SK-MEL-5 (cell line): ENCODE measurements at places on chromosomes 2 and 18.
A peak's percentile ranks its signal among the peaks of the same experiment; 100 is the strongest.

- DNase-seq: no peak
Measured at GRCh38 chr18:35030277-35030989, 10.8 kb upstream of the MAPRE2 start.

DNA sequence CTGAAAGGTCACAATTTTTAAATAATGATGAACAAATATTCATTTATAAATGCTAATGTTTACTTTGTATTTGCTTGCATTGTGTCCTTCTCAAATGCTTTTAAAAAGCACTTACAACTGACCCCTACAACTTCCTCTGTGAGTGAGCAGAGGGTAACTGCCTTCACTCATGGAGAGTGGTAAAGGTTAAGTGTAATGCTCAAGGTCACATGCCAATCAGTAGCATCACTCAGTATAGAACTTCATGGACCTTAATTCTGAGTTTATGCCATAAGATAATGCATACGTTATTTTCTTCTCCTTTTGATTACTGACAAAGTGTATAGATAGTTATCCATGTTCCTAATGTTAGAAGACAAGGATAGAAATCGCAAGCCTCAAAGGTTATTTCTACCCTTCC, 91.8 kb upstream of the SERTAD2 start:
- DNase-seq: peak; percentile 49

- peak; percentile 70 for DNase-seq
Measured at GRCh38 chr2:210072922-210073509, 70.6 kb downstream of the RPE start.

DNA sequence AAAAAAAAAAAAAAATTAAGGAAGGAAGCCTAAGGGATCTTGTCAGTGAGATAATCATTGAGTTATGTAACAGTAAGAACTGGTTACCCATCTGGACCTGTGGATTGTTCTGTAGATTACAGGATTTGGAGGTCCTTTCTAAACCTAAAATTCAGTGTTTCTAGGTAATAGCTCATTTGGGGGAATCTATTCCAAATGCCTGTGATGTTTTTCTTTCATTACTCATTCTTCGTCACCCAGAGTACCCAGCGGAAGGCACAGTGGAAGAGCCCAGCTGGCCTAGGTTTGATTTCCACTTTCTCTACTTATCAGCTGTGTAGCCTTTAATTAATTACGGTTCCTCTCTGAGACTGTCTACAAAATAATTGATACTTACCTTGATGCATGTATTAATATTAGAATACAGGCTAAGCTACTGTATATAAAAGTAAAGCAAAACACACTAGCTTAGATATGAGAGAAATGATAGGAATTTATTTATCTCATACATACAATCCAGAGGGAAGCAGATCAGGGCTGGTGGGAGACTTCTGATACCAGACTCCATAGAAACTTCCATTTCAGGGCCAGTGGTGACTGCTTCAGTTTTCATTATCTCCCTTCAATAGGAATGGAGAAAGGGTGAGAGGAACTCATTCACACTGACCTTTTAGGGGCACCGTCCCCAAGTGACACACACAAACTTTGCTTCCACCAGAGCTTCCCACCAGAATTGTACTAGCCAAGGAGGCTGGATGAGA, 115.8 kb upstream of the NOSTRIN start:
- no peak for DNase-seq

DNA sequence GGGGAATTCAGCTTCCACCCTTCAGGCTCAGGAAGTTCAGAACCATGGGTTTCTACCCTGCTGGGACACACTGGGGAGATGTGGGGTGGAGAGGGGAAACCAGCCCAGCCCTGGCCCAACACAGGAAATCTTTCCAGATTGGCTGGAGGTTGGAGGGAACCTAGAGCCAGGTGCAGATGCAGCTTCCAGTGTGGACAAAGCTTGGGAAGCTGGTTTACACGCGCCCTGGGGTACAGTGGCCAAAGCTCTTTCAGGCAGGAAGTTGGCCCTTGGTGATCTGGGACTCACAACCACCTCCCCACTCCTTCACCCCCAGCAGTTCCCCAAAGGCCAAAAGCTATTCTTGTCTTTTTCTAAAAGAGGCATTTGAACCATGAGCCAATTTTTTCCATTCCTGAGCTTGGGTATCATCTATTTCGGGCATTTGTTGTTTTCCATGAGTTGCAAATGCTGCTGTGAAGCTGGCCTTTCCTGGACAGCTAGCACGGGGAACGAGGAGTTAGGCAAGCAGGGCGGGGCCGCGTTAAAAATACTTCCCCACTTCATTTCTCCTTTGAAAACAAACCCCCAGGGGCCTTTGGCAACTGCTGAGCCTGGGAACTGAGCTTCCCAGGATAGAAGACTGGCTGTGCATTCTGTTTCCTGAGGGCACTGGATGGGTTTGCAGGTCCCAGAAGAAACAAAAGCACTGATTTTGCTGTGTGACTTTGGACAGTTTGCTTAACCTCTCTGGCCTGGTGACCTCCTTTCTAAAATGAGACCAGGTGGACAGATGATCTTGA, 3.1 kb upstream of the ARID5A start:
- peak; percentile 80 for DNase-seq

DNA sequence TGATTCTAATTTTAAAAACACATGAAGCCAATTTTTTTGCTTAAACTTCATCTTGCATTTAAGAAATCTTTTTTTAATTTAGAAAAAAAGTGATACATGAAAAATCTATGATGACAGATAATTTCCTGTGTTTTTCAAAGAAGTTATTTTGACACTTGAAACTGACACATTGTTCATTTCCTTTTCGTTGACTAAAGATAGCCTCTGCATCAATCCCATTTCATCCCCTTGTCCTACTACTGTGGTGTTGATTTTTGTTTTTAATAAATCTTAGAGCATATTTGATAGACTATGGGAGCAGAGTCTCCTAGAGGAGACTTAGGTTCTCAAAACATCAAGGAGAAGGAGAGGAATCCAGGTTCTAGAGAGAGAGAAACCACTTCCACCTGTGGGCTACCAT, 70.9 kb downstream of the ACVR1C start:
- no peak for DNase-seq

GRCh38 chr2:69309351-69310110, 77.5 kb downstream of the GFPT1 start:
- peak; percentile 47 for DNase-seq

DNA sequence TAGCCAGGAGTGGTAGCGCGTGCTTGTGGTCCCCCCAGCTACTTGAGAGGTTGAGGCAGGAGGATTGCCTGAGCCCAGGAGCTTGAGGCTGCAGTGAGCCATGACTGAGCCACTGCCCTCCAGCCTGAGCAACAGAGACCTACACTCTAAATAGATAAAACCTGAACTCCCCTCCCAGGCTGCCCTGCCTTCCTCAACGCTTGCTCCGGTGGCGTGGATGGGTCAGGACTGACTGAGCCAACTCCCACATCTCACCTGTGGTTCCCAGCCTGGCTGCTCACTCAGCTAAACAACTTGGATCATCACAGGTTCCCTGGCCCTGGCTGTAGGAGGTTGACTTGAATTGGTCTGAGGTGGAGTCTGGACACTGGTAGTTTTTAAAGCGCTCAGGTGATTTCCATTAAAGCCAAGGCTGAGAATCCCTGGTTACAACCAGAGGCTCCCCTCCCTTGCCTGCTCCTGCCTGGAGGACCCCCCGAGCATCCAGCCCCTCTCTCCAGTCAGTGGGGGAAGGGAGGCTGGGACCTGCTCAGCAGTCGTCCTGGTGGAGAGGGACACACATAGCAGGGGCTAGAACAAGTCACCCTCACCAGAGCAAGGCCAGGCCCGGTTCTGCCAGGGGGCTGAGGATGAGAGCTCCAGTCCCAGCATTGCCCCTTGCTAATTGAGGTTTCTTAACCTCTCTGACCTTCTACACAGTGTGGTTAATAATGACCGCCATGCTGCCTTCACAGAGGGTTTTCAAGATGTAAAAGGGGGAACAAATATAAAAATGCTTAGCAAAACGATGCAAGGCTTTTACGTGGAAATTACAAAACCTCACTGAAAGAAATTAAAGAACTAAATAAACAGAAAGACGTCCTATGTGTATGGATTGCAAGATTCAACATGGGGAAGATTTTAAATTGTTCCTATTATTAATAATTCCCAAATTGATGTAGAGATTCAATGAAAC, 46.9 kb upstream of the TAF1B start:
- DNase-seq: no peak

DNA sequence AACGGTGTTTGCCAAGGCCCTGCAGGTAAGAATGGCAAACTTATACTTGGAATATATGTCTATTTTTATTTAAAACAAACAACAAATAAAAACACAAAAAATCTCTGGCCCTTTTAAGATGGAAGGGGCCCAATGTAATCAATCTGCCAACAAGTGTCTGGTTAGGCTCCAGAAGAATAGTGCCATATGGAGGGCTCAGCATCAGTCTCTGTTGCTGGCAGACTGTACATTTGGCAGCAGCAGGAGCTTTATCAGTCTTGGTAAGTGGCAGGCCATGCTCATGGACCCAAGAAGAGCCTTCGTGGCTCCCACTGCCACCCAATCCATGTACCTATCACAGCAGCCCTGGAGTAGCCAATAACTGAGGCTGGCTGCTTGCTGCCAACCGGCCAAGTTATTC, 101.1 kb downstream of the GALNT3 start:
- DNase-seq: no peak

DNA sequence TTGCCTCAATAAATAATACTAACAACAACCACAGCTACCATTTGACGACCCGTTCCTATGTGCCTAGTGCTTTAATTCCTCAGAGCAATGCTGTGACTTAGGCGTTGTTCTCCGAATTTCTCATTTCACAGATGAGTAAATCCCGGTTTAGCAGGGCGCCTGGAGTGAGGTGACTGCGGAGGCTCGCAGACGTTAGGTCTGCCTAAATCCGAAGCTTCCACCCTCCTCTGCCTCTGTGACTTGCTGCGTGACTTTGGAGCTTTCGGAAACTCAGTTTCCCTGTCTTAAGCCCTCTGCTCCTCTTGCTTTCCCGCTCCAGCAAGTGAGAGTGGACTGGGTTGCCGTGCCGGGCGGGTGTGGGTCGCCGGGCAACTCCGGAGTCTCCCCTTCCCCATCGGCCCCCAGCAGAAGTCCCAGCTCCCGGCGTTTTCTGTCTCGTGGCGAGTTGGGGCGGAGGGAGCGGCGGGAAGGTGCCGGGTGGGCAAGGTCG, 711 bp upstream of the ATOH8 start:
- no peak for DNase-seq

DNA sequence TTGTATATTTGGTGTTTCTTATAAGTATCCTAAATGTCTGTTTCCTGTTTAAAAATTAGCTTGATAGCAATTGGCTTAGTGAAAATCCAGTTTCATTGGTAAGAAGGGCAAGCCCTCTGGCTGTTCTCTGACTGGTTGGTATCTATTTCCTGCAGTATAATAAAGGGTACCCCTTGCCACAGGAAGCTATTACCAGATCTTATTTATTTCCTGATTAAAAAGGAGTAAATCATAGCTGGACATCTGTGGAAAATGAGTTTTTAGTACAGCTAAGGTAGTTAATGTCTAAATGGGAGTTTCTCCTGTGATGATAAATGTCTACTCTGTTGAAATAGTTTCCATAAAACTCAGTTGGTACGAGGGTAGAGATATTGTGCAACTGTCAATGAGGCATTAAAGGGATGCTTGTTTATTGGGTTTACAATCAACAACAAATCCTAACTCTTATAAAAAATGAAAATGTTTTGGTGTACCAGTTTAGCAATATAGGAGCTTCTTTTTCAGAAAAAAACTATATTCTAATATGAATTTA, 58.7 kb downstream of the FASTKD2 start:
- no peak for DNase-seq

GRCh38 chr18:36314754-36315153, 17.2 kb downstream of the FHOD3 start:
- DNase-seq: no peak

GRCh38 chr2:158712791-158713522, 82.2 kb upstream of the DAPL1 start:
- DNase-seq: no peak

- DNase-seq: peak; percentile 26
Measured at GRCh38 chr2:241540771-241541561, 17.6 kb upstream of the BOK start.

DNA sequence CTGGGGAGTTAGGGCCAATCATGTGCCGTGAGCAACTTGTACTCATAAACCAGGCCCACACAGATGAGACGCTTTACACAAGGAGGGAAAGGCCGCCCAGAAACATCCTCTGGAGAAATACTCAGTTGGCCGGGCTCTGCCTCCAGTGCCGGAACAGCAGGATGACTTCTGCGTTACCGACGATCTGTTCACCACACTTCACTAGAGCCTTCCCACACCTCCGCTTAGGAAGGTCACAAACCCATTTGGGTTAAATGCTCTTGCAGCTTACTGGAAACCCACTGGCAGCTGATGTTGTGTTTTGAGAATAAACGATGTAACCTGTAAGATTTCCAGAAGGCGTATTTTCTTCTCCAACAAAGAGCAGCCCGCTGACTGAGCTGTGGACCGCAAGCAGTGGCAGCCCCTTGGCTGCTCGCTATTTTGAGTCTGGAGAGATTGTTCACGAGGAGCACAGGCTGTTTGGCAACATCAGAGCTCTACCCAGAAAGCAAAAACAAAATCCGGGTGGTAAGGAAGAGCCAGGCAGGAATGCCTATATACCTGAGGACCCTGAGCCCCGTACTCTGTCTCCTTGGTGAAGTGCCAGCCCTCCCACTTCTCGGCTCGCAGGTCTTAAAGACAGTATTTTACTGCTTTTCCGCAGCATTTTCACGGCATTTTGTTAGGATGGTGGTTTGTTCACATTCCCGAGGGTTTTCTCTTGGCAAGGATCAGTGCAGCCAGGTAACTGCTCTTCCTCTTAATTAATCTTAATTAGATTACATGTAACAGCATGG, 44.0 kb downstream of the COLEC12 start:
- DNase-seq: no peak

DNA sequence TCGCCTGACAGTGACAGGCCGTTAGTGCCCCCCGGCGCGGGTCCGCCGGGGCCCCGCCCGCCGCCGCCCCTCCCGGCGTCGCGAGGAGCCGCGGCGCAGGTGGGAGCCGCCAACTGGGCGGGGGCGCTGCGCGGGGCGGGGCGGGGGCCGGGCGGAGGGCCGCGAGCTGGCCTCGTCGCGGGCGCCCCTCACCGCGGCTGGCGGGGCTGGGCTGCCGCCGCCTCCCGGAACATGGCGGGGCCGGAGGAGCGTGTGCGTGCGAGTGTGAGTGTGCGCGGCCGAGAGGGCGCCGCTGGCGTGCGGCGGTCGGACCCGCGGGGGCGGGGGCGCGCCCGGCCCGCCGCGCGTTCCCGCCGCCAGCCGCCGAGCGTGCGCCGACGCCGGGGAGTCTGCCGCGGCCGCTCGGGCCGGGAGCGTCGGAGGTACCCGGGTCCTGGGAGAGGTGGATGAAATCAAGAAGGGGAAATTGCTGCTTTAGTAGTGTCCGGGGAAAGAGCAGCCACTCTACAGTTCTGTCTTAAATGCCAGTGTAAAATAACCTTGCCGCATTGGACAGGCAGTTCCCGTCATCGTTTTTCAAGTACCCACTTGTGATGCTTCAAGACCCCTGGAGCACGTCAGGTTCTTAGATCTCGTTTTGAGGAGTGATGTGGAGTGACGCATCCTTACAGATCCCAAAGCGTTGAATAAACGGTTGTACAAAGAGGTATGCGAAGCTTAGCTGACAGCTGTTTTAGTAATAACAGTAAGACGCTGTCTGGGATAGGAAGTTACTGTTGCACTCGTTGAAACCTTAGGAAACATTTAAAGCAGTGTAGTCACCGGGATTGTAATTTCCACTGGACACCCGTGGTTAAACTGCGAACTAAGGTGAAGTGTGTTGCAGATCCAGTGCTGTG, 836 bp downstream of the ANKRD12 start:
- peak; percentile 72 for DNase-seq
